ENCODE measurements at places on chromosomes 11 and 22.

- DNase-seq = peak; percentile 54
These were observed 265.7 kb downstream of the BRD1 start for GRCh38 chr22:49561976-49562375.

- no peak for DNase-seq
These were observed 2.8 kb upstream of the CD3E start for GRCh38 chr11:118301600-118302195.

GRCh38 chr11:11670574-11670973 lies 48.8 kb upstream of the GALNT18 start:
- no peak for DNase-seq

DNA sequence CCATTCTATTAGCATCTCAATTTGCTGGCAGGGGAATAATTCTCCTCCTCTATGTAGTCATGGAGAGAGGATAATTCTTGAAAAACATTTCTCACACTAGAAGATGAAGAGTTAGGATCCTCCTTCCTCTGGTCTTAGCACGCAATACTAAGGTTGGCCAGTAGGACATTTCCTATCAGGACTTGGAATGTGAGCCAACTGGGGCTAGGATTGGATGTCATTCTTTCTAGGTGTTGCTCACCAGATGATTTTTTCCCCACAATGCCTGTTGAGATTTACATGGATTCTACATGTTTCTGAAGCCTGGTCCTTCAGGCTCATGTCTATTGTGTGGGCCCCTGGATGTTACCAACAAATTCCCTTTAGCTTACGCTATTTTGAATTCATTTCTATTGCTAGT lies 28.0 kb downstream of the SLN start:
- no peak for DNase-seq

GRCh38 chr11:84384731-84385130 lies 1098.6 kb upstream of the CCDC90B start:
- DNase-seq = no peak

DNA sequence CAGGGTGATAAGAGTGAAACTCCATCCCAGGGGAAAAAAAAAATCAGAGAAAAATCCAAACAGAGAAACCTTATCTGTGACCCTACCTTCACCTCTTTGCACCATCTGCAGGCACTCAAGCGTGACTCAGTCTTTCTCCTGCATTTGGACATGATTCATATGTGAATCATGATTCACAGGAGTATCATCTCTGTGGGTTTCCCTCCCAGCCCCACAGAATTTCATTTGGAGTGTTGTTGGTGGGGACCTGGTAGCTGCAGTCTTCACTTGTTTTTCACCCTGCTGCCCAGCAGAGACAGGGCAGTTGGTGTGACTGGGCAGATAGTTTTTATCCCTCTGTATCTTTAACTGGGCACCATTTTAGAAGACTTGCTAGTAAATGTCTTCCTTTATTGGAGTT lies 75.7 kb downstream of the DEPDC5 start:
- no peak for DNase-seq

DNA sequence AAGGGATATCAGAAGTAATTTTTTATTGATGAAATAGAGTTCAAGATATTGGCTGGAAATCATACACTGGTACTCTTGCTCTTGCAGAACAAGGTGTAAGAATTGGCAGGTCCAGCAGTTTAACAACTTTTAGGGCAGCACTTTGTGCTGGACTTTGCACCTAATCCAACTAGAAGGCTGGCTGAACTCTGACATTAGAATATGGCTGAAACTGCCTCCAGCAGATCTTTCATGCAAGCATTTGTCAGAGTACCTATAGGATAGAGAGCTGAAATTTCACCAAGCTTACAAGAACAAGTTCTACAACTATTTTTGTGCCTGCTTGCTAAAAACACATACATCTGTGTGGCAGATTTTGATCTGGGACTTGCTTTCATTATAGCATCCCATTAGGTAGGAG lies 17.2 kb downstream of the HPS5 start:
- no peak for DNase-seq

GRCh38 chr11:130515829-130516553 lies 67.5 kb downstream of the ADAMTS15 start:
- DNase-seq = no peak

DNA sequence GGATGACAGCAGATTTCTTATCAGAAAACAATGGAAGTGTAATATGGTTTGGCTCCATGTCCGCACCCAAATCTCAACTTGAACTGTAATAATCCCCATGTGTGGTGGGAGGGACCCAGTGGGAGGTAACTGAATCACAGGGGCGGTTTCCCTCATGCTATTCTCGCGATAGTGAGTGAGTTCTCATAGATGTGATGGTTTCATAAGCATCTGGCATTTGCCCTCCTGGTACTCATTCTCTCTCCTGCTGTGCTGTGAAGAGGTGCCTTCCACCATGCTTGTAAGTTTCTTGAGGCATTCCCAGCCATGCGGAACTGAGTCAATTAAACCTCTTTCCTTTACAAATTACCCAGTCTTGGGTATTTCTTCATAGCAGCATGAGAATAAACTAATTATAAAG lies 81.0 kb upstream of the SCUBE2 start:
- DNase-seq = no peak

DNA sequence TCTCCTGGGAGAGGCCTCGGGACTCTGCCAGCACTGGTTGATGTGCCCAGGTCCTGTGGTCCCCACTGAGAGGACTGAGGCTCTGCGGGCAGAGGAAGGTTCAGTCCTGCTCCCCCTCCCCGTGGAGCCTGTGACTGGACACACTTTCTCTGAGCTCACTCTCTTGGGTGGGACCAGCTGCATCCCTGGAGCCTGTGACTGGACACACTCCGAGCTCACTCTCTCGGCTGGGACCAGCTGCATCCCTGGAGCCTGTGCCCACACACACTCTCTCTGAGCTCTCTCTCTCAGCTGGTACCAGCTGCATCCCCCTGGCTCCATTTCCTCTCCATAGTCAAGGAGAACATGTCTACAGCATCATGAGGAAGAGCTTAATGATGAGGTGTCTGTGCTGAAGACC lies 39.5 kb downstream of the TOLLIP start:
- DNase-seq = peak; percentile 31

- DNase-seq = no peak
These were observed 41.8 kb downstream of the ENTHD1 start for GRCh38 chr22:39851606-39852315.

DNA sequence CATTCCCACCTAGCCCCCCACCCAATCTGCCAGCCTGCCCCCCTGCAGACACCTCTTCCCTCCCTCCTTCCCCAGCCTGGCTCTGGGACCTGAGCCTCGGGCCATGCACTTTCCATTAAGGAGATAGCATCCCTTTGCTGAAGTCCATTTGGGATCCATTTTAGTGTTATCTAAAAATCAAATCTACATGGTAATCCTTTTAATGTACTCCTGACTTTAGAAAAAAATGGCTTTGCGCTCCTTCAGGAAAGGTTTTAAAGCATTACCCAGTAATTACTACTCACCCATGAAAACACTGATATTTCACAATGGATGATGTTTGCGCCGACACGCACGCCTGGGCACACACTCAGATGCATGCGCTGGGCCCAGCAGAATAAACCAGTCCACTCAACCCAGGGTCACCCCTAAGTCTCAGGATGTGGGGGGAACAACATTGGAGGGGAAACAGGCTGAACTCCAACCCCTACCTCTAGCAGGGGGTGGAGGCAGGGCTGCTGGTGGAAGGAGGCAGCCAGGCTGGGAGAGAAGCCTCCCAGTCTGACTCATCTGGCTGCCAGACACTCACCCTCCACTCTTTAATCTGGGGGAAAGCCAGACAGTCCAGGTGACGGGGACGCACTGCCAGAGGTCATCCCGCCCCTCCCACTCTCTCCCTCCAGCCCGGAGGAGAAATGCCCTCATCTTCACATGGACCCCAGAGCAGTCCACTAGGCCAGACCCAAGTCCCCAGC lies 29.8 kb downstream of the LMO1 start:
- no peak for DNase-seq

GRCh38 chr11:68140496-68141245 lies 19.5 kb upstream of the CHKA start:
- DNase-seq = no peak

- DNase-seq = no peak
These were observed 9.7 kb upstream of the FGF3 start for GRCh38 chr11:69828971-69829344.

GRCh38 chr11:71164186-71164585 lies 88.2 kb downstream of the SHANK2 start:
- DNase-seq = no peak

DNA sequence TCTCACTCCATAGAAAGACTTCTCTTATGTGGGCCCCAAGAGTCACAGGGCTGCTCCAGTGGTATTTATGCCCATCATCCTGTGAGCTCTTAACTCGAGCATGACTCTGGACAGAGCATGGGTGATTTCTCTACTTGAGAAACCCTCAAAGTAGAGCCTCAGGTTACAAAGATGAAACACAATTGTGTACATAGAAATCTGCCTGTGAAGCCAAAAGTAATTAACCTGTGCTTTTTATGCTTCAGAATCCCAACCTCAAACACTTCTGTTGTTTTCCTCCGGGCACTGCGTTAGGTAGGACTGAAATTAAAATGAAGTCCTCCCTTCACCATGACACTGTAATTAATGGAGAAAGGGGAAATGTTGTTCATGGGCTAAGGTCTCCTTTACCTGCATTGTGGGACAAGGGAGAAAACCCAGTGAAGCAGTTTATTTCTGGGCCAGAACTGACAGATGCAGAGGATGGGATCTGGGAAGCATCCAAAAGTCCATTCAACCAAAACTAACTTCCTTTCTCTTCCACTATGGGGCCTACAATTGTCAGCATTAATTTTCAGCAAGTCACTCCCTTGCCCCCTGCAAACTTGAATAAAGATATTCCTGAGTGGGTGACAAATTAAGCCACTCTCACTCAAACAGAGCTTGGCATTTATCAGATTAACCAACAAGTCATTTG lies 24.1 kb upstream of the POU2AF1 start:
- DNase-seq = no peak

- DNase-seq = no peak
These were observed 53.0 kb downstream of the SCUBE1 start for GRCh38 chr22:43289976-43290721.

- DNase-seq = no peak
These were observed 131.1 kb upstream of the NCAM1 start for GRCh38 chr11:112829971-112830654.

DNA sequence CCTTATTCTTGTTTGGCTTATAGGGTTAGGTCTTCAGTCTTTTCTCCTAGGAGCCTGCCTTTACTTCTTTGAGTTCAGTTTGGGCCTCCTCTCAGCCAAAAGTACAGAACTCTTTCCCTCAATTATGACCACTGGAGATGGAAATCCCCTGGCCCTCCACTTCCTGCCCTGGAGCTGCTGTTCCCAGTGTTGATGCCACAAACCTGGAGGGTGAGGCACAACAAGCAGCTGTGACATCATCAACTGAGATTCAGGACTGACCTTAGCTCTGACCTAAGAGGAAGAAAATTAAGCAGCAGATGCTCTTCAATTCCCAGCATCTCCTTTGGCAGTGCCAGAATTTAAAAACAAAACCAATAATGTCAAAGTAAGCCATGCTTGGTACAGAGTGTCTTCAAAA lies 3.0 kb downstream of the ABTB2 start:
- no peak for DNase-seq

- DNase-seq = no peak
These were observed 207.0 kb downstream of the BRD1 start for GRCh38 chr22:49620666-49621065.

DNA sequence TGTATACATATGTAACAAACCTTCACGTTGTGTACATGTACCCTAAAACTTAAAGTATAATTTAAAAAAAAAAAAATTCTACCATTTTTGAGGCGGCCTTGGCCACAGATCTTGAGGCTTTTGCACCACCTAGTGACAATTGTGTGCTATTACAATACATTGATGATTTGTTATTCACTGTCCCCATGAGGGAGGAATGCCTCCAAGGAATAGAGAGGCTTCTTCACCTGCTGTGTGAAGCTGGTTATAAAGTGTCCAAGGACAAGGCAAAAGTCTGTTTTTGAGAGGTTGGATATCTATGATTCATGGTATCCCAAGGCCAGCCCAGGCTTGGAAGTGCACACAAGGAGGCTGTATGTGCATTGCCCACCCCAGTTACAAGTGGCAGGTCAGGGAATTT lies 30.7 kb downstream of the SLC22A25 start:
- DNase-seq = no peak

DNA sequence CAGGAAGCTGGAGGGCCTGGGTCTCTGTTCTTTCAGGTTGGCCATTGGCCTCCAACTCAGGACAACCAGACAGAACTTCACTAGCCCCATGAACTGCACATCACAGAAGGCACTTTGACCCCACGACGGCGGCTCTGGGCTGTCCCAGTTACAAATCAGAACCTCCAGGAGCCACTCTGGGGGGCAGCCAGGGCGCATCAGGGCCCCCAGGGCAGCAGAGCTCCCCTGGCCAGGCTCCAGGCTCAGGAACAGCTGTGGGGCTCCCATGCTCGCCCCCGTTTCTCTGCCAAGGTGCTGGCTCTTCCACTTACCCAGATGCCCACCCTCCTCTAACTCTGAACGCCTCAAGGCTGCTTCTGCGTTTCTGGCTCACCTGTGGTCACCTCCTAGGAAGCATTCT lies 25.5 kb downstream of the TOLLIP start:
- no peak for DNase-seq

DNA sequence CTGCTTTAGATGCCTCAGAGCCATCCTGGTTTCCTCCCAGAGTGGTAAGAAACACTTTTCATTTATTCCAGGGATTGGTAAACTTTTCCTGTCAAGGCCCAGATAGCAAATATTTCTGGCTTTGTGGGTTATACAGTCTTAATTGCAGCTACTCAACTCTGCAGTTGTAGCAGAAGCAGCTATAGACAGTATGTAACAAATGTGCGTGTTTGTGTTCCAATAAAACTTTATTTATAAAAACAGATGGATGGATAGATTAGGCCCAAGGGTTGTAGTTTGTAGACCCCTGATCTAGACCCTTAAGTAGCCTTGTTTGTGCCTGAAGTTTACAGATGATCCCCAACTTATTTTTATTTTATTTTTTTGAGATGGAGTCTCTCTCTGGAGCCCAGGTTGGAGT lies 17.9 kb downstream of the NNMT start:
- no peak for DNase-seq

All from left lung (tissue), 14 donors.